Articular chondrocyte of knee joint (primary cell): ENCODE measurements at places on chromosomes 1 and 21. TPM values are rescaled to one million over a fixed set of nuclear protein-coding genes. Genes with fewer than 3 reads are reported as not detected.

Gene USH2A
- under 0.01 TPM in 2 replicates for total RNA-seq

Gene TRIM58
- total RNA-seq, result 0.43 and 0.65 TPM in 2 replicates

Gene LINGO4
- not detected in 2 replicates for total RNA-seq

Gene COL24A1
- total RNA-seq, result 1.3 and 2.9 TPM in 2 replicates

Gene CFAP45
- 0.65 and 1.1 TPM in 2 replicates for total RNA-seq

Gene CNR2
- not detected in 2 replicates for total RNA-seq

Gene LY9
- not detected in 2 replicates for total RNA-seq

Gene LCE1E
- total RNA-seq, result not detected in 2 replicates

Gene VAV3
- total RNA-seq, result 1.2 and 4.1 TPM in 2 replicates

Gene DNAI4
- 9.5 and 15.9 TPM in 2 replicates for total RNA-seq

Gene RGSL1
- not detected in 2 replicates for total RNA-seq

Gene RIMS3
- total RNA-seq, result 0.43 and 0.52 TPM in 2 replicates
